ENCODE measurements at places on chromosomes 5 and 9. TPM values are rescaled to one million over a fixed set of nuclear protein-coding genes. Genes with fewer than 3 reads are reported as not detected.

DNA sequence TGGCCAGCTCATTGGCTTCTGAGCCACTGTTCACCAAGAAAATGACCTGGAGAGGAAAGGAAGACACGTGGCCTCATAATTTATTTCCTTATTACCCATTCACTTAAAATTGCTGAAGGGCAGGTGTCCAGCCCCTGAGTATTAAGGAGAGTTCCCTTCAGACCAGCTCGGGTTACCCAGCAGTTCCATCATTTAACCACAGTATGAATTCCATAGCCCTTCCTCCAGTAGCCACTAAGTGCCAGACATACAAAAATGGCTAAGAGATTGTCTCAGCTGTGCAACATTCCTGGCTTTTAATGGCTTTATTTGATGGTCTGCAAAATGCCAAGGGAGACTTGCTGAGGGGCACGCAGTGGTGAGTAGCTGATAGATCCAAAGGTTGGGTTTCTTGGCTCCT, 12.5 kb downstream of the AGXT2 start:
- no peak overlapping the region for H3K27ac ChIP-seq
- H3K4me1 ChIP-seq = no peaks in the 10 kb centered on the region
- DNase-seq = no peak
- no peaks in the 10 kb centered on the region for H3K27me3 ChIP-seq
- no peak overlapping the region for H3K4me3 ChIP-seq
- no peaks in the 10 kb centered on the region for H3K36me3 ChIP-seq

- H3K27ac ChIP-seq = no peak overlapping the region
- H3K36me3 ChIP-seq = peaks cover 9% of the 10 kb centered on the region
- DNase-seq = no peak
- no peaks in the 10 kb centered on the region for H3K4me1 ChIP-seq
- H3K4me3 ChIP-seq = no peak overlapping the region
Observed at GRCh38 chr5:37417347-37417746, 38.2 kb downstream of the WDR70 start.

- H3K27me3 ChIP-seq = no peaks in the 10 kb centered on the region
- no peak overlapping the region for H3K27ac ChIP-seq
- H3K4me3 ChIP-seq = no peak overlapping the region
- peaks cover 6% of the 10 kb centered on the region for H3K4me1 ChIP-seq
Observed at GRCh38 chr5:2049876-2050275, 167.2 kb upstream of the IRX4 start.

DNA sequence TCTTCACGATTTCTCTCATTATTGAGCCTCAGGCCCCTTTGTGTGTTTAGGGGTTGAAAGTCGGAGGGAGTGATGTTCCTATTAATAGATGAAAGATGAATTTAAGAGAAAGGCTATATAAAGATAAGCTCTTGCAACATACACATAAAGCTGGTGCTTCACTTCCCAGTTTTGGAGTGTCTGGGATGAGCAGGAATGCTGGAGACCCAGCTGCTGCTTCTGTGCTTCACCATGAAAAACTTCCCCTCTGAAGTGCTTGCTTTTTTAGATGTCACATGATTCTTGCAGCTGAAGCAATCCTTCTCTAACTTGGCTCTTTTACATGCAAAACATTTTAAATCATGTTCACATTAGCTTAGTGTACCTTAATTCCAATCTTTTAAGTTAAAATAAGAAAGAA, 19.7 kb upstream of the SNCAIP start:
- no peak for DNase-seq
- H3K27me3 ChIP-seq = no peaks in the 10 kb centered on the region
- no peak overlapping the region for H3K27ac ChIP-seq
- no peaks in the 10 kb centered on the region for H3K36me3 ChIP-seq
- no peaks in the 10 kb centered on the region for H3K4me1 ChIP-seq

- no peaks in the 10 kb centered on the region for H3K27me3 ChIP-seq
- peaks cover 16% of the 10 kb centered on the region for H3K36me3 ChIP-seq
- no peaks in the 10 kb centered on the region for H3K4me1 ChIP-seq
- no peak for DNase-seq
- H3K4me3 ChIP-seq = no peak overlapping the region
Observed at GRCh38 chr9:97480749-97481148, 20.7 kb upstream of the TMOD1 start.

- H3K27ac ChIP-seq = no peak overlapping the region
- peaks cover 4% of the 10 kb centered on the region for H3K4me1 ChIP-seq
- H3K4me3 ChIP-seq = no peak overlapping the region
Observed at GRCh38 chr9:93001031-93001430, 53.7 kb downstream of the FGD3 start.

GRCh38 chr9:126157423-126157822, 169.2 kb upstream of the MVB12B start:
- H3K27me3 ChIP-seq = no peaks in the 10 kb centered on the region
- no peak for DNase-seq
- H3K36me3 ChIP-seq = no peaks in the 10 kb centered on the region
- no peak overlapping the region for H3K27ac ChIP-seq

DNA sequence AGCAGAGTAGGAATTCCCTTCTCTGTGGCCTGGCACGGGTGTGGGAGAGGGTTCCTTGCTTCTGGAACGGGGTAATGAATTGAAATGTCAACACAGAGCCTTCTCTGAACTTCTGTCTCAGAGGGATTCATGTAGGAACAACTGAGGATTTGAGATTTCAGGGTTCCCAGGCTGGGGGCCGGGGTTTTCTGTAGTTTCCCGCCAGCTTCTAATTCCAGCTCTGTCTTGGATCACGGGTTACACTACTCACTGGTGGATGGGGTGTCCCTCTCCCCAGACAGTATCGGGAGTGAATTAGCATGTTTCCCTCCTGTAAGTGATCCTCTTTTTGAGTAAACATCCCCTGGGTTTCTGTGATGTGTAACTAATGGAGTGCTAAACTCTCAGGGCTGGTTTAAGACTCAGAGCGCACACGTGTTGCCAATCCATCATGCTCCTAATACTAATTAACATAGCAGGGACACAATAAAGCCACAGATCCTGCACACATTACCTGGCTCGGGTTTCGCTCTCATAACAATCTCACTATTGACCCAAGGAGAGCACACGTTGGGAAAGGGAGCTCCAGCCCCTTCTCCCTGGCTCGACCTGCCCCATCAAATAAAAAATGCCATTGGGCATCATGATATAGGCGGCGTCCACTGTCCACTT, 18.1 kb upstream of the DMRT2 start:
- no peak overlapping the region for H3K27ac ChIP-seq
- no peaks in the 10 kb centered on the region for H3K27me3 ChIP-seq
- no peaks in the 10 kb centered on the region for H3K36me3 ChIP-seq
- no peaks in the 10 kb centered on the region for H3K4me1 ChIP-seq
- no peak for DNase-seq

DNA sequence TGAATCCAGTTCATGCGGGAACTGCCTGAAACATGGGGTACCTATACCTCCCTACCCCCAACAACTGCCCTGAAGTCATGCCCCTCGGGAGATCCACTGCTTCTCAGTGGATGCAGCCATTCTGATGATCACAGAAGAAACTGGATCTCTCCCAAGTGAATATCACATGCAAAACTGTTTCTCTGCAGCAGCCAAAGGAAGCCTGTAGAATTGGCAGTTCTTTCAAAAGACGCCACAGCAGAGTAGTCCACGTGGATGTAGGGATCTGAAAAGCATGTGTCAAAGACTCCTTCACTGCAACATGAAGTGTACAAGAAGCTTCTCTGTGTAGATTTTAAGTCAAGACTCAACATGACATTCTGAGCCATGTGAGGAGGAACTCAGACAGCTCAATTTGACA, 286.7 kb downstream of the NR3C1 start:
- no peaks in the 10 kb centered on the region for H3K27me3 ChIP-seq
- DNase-seq = no peak
- no peak overlapping the region for H3K4me3 ChIP-seq
- H3K36me3 ChIP-seq = no peaks in the 10 kb centered on the region
- no peaks in the 10 kb centered on the region for H3K4me1 ChIP-seq

DNA sequence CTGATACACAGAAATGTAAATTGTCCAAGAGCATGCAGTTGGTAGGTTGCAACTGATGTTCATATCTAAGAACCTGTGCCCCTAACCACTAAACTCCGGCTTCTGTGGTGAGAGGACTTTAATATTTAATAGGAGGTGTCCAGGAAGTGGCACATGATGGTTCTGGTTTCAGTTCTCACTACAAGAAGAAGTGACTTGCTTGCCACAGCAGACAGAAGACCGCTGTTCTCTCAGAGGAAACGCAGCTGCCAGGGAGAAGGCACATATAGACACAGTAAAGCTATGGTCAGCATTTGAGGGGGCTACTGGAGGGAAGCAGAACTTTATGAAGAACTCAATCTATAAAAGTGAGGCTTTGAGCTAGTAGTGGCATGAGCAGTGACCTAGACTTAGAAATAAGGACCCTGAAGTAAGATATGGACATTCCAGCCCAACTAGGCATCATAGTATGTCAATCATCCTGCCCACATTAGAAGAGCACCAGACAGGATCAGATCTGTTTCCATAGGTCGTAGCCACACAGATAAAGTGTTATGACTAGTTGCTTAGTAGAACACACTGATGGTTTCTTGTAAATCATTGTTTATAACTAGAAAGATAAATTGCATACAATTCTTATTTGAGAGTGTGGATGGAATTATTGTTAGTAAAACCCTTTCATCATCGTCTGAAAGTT, 36.4 kb upstream of the DAB2 start:
- no peak overlapping the region for H3K27ac ChIP-seq
- H3K4me3 ChIP-seq = no peak overlapping the region
- no peaks in the 10 kb centered on the region for H3K4me1 ChIP-seq

DNA sequence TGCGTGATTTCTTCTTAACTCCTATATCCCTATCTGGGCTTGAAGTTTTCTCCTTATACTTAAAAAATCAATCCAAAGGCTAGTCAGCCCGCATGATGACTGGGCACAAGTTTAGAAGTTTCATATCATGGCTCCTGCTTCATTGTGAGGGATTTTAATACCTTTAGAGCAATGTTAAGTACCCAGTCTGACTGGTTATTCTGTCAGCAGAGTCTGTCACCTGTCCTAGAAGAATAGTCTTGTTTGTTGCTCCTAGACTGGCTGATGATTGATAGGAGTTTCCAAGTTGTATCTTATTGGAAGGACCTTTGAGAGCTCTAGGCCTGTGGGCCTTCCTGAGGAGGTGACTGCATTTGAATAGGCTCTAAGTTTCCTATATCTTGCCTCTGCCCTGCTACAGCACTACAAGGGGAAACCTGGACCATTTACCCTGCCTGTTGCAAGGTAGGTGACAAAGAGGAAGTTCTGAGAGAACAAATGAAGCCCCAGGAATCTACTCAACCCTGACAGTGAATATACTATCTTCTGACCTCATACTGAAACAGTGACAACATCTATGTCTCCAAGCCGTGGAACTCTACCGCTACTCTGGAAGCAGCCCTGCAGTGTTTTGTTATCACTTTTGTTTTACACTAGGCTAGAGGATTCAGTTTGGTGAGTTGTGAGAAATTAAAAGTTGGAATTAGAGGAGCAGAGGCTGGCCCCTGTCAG, 66.5 kb downstream of the F2RL2 start:
- no peak overlapping the region for H3K4me3 ChIP-seq
- H3K27ac ChIP-seq = no peak overlapping the region
- H3K27me3 ChIP-seq = no peaks in the 10 kb centered on the region
- no peaks in the 10 kb centered on the region for H3K36me3 ChIP-seq
- no peaks in the 10 kb centered on the region for H3K4me1 ChIP-seq

- no peaks in the 10 kb centered on the region for H3K27me3 ChIP-seq
- no peak overlapping the region for H3K27ac ChIP-seq
- H3K36me3 ChIP-seq = no peaks in the 10 kb centered on the region
- no peaks in the 10 kb centered on the region for H3K4me1 ChIP-seq
- no peak for DNase-seq
Observed at GRCh38 chr5:37936091-37936490, 96.2 kb upstream of the GDNF start.

DNA sequence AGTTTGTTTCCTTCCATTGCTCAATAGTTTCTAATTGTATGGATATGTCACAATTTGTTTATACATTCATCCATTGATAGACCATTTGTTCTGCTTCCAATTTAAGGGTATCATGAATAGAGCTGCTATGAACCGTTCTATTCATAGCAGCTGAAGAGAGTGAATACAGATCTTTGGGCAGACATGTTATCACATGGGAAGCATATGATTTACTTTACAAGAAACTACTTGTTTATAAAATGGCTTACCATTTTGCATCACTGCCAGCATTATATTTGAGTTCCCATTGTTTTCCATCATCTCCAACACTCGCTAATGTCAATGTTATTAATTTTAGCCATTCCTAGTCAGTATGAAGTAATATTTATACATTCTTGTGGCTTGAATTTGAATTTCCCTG, 549.0 kb downstream of the MAT2B start:
- no peaks in the 10 kb centered on the region for H3K27me3 ChIP-seq
- no peak overlapping the region for H3K27ac ChIP-seq
- H3K4me3 ChIP-seq = no peak overlapping the region
- no peaks in the 10 kb centered on the region for H3K4me1 ChIP-seq
- H3K36me3 ChIP-seq = no peaks in the 10 kb centered on the region

- H3K4me1 ChIP-seq = no peaks in the 10 kb centered on the region
- no peak overlapping the region for H3K27ac ChIP-seq
- no peaks in the 10 kb centered on the region for H3K27me3 ChIP-seq
- no peaks in the 10 kb centered on the region for H3K36me3 ChIP-seq
Observed at GRCh38 chr5:31083364-31083763, 110.1 kb upstream of the CDH6 start.

DNA sequence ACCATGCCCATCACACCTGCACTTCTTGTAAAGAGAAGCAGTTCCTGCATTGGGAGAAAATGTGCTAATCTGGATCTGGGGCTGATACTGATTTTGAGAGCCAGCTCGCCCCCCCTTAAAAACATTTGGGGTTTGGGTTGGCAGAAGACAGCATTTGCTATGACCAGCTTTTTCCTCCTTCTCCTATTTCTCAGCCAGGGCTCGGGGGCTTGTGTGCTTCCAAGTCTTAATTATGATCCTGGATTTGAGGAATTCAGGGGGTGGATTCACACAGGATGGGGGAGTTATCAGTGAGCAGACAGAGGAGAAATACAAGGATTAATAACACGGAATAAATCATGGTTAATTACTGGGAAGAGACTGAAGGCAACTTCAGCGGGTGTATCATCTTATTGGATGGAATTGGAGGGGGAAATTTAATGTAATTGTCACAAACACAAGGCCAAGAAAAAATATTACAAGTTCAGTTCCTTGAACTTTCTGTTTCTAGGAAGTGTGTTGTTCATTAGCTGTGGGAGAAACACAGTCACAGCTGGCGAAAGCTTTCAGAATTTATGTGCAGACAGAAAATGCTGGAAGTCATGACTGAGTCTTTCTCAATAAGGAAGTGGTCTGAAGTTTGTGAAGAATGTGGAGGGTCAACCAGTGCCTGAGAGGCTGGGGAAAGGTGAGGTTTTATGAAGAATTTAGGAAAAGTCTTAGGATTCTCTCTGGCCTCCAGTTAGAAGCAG, 15.3 kb downstream of the C9orf152 start:
- peak overlapping the region; percentile 34 for H3K27ac ChIP-seq
- no peak overlapping the region for H3K4me3 ChIP-seq
- no peaks in the 10 kb centered on the region for H3K4me1 ChIP-seq
- H3K27me3 ChIP-seq = no peaks in the 10 kb centered on the region
- DNase-seq = no peak

- H3K36me3 ChIP-seq = no peaks in the 10 kb centered on the region
- H3K4me3 ChIP-seq = no peak overlapping the region
- H3K27ac ChIP-seq = no peak overlapping the region
- no peaks in the 10 kb centered on the region for H3K27me3 ChIP-seq
Observed at GRCh38 chr5:14948383-14948782, 76.8 kb upstream of the ANKH start.

Gene HRCT1
- 4.9 TPM for total RNA-seq

Gene CCDC183
- total RNA-seq = 2.5 TPM

Gene CCDC152
- 1.4 TPM for total RNA-seq

Gene FAM221B
- total RNA-seq = not detected

Gene TAF11L5
- not detected for total RNA-seq

Gene SOHLH1
- total RNA-seq = not detected

Gene SPINK5
- 1.8 TPM for total RNA-seq

Gene MYMK
- total RNA-seq = not detected
